Fibroblast of mammary gland (primary cell): ENCODE measurements at places on chromosomes 7 and 10.

- no peak for DNase-seq
These were observed 10.2 kb downstream of the SLIT1 start for GRCh38 chr10:97175586-97175985.

GRCh38 chr7:158837790-158838637 is 8.7 kb upstream of the ESYT2 start:
- no peak for DNase-seq

- no peak for DNase-seq
These were observed 259.2 kb downstream of the TNS3 start for GRCh38 chr7:47322731-47323130.

DNA sequence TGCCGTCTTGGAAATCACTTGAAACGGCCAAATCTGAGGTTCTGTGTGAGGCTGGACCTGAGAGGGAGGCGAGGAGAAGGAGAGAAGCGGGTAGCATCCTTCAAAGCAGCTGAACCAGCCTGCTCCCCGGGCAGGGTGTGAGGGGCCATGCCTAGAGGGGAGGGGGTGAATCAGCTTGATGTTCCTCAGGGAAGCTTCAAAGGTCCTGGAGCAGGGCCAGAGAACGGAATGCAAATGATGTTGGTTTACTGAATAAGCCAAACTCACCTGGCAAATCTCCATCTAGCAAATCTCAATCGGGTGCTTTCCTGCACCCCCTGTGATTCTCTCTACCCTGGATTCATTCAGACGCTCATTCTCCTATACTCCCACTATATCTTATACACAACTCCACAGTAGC is 226.9 kb downstream of the WDR11 start:
- no peak for DNase-seq

- no peak for DNase-seq
These were observed 166.2 kb upstream of the SP8 start for GRCh38 chr7:20952916-20953315.

GRCh38 chr10:6841761-6842160 is 261.7 kb upstream of the PRKCQ start:
- no peak for DNase-seq

GRCh38 chr10:110502851-110503301 is 5.2 kb downstream of the DUSP5 start:
- peak; percentile 90 for DNase-seq

DNA sequence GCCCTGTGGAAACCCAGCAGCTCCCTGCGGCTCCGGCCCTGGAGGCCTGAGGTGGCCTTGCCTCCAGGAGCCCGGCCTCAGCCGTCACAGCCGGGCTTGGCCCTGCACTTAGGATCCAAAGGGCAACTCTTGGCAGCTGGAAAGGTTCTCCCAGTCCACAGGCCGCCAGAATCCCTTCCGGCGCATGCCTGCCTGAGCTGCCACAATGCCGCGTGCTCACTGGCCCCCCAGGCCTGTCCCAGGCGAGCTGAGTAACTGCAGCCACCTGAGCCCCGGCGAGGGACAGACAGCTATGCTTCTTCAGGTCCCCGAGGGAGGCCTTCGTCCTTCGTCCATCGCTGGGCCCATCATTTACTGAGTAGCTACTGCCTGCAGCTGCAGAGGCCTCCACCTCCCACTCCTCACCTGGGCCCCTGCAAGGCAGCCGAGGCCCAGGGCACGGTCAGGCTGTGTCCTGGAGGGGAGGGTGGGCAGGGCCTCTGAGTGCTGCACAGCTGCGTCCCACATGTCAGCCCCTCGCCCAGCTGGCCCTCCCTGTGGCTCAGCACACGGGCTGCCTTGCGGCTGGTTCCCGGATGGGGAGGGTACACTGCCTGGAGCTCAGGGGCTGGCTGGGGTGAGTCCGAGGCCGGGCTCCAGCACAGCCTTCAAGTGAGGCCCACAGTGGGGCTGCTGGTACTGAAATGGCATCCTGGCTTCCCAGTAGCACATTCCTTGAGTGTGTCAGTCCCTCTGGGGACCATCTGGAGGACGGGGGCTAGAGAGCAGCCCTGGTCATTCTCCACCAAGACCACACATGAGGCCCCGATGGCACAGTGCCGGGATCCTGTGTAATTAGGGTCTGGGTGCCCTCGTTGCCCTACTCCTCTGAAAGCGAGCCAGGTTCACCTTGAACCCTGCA is 172.5 kb downstream of the ELFN1 start:
- no peak for DNase-seq
